ENCODE measurements at places on chromosomes 6 and 20.

- no peak for DNase-seq
These were observed 38.8 kb downstream of the MAP7 start for GRCh38 chr6:136511397-136511796.

DNA sequence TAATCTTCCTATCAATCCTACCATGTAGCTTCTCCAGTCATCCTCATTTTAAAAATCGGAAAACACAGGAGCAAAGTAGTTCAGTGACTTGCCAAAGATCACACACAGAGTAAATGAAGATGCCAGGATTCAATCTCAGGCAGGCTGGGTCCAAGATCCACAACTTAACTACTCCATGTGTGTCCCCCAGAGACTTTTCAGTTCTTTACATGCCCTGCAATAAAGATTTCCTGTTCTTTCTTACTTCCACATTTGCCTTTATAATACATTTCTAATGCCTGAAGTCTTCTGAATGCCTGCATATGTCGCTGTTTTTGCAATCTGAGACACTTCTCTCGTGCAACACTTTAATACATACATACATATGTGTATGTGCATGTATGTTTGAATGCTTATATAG lies 121.7 kb upstream of the MARCKS start:
- DNase-seq: no peak

GRCh38 chr6:45442716-45443115 lies 65.0 kb upstream of the SUPT3H start:
- no peak for DNase-seq

DNA sequence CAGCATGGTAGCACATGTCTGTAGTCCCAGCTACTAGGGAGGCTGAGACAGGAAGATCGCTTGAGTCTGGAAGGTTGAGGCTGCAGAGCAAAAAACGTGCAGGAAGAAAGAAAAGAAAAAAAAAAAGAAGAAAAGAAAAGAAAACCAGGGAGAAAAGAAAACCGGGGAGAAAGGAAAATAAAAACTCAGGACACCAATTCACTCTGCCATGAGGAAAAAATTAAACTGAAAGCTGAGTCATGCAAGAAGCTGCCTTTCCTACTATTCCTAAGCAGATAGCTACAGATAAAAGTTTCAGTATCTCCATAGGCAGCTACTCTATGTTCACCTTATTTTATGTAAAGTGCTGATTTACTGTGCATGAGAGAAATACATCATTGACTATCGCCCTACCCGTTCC lies 10.5 kb downstream of the PTGIS start:
- DNase-seq: no peak

- DNase-seq: no peak
These were observed 128.4 kb downstream of the BCKDHB start for GRCh38 chr6:80234908-80235307.

DNA sequence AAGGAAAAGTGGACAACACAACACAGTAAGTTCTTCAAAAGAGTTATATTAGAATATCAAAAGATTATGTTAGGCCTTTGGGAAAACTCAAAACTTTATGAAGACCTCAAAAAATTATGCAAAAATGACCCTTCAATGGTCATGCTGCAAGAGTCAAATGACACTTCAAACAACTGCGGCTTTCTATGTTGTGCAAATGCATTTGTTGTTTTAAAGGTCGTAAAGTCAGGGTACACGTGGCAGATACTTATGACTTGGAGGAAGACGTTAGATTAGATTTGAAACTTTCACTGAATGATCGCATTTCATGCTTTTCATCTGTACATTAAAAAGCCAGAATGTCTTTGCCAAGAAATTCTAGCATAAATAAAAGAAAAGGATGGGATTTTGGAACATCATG lies 31.4 kb downstream of the BCAS1 start:
- DNase-seq: no peak

DNA sequence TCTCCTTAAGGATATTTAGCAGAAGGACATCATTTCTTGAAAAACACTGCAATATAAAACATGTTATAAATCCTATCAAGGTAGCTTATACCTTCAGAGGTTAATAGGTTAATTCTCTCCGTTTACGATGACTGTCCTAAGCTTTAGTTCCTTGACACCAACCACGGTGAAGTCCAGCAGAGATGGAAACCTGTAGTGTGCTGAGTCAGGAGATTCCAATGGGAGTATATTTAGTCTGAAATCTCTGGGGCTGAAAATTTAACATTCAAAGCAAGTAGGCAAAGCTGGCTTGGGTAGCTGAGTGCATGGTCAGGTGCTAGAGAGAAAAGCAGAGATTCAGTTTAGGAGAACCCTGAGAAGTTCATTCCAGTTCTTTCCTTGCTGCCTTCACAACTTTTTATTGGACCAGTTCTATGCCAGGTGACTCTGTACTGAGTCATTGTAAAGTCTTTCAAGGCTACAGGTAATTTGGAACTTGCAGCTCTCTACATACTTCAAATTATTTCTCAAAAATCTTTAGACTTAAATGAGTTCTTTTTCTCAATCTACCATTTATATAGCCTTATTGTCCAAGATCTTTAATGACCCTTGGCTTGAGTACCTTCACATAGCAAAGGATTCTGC lies 1009.4 kb upstream of the FLRT3 start:
- no peak for DNase-seq
